ENCODE measurements at places on chromosomes 13 and 19.

DNA sequence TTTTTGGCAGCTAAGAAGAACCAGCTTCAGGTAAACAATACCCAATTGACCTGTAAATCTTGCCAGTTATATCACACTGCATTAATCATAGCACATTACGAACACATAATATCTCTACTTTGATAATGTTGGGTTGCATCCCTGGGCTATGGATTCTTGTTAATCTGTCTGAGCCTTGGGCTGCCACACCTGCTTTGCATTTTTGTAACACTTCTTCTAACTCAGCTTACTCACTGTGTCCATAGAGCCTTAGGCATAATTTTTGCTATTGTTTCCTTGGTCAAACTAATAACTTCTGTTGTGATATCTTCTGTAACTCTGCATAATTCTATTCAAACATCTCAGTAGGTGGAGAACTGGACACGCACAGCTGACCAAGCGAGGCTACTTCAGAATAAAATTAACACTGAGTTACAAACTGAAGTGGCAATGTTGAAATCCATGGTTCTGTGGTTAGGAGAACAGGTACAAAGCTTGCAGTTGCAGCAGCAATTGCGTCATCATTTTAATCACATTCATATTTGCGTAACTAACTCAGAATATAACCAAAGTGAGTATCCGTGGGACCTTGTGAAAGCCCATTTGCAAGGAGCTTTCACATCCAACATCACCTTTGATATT is 6.4 kb downstream of the ZNF350 start:
- DNase-seq = no peak

GRCh38 chr19:5628919-5629481 is 6.1 kb downstream of the SAFB start:
- no peak for DNase-seq

- no peak for DNase-seq
These were observed 25.3 kb upstream of the SLC46A3 start for GRCh38 chr13:28744091-28744536.

DNA sequence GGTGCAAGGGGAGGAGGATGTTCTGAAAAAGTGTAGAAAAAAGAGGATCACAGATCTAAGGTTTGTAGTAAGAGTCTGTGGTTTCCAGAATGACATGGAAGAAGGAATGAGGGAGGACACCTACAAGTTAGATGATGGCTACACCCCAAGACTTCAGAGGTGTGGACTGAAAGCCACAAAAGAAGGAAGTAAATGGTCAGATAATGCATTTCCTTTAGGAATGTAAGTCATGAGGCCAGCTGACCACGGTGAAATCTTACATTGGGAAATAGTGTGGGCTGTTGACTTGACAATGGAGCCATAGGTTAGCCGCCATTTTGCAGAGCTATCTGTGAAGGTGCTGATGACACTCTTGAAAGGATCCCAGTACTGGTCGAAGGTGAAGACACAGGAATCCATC is 25.3 kb upstream of the FBXO27 start:
- no peak for DNase-seq

GRCh38 chr19:58543826-58544590 is at the start of gene TRIM28:
Gene TRIM28 (plus strand): TSS chr19:58544064. CDS start chr19:58544758, 694 bp downstream.
- DNase-seq = peak; percentile 100

DNA sequence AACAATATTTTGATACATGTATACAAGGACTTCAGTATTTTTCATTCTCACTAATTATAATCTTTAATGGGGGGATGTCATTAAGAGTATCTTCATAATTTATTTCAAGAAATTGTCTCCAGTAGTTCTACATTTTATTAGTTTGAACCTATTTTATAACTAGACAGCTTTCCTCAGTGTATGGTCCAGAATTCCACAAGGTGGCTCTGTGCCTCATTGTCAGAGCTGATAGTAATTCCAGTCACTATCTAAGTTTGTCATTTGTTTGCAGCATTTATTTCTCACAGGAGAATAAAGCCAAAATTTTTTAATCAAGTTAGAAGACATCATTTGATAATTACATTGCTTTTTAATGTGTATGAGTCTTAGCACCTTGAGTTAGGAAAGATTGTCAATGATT is 1633.0 kb upstream of the PCDH20 start:
- no peak for DNase-seq

- no peak for DNase-seq
These were observed 33.6 kb upstream of the LPAR6 start for GRCh38 chr13:48446464-48446863.

- DNase-seq = no peak
These were observed 4.9 kb upstream of the MEDAG start for GRCh38 chr13:30900952-30901749.

DNA sequence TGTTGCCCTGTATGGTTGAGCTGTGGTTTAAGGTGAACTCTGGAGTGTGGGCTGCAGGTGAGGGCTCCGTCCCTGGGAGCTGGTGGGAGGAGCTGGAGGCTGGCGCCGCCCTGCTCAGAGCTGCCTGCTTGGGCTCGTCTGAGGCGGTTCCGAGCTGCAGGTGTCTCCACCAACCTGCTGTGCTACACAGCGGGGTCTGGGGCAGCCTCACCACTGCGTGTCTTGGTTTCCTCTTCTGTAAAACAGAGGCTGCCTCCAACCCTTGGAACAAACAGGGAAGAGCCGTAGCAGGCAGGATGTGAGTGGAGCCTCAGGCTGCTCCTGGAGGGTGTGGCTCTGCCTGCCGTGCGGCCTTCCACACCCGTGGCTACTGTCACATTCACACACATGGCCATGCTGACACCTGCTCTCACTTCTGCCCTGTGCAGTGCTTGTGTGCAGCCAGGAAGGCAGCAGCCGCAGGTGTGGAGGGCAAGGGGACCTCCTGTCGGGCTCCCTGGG is 21.4 kb downstream of the NAXD start:
- DNase-seq = no peak

DNA sequence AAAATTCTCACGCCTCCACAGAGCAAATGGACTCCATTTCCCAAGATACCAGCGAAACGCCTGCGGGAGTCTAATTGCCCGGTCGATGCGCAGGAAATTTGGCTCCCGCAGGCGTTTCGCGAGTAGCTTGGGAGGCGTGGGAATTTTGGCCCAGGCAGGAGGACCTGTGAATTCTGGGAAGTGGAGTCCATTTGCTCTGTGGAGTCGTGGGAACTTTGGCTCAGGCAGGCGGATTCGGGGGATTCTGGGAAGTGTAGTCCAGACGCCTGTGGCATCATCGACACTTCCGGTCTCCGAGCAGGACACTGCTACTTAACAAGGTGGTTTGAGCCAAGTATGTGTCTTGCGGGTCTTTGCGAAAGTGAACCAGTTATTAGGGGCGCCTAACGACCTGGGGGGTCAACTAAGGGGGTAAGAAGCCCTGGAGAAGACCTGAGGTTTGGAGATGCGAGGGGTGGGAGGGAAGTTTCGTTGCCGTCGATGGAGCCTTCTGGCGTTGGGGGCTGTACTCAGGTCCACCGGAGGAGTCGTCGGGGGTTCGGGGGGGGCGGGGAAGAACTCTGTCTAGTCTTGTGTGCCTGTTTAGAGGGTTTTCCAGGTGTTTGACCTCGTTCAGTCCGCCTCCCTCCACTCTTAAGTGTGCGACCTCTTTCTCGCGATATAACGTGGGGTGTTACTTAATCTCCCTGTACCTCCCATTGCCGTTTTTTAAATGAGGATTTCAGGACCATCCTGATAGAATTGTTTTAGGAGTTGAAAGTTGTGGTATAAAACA is at the start of gene ZNF155:
Gene ZNF155 (plus strand): TSS at position 277 of the 775 bp plus-strand sequence. CDS start 4,356 bp downstream, outside the sequence.
- no peak for DNase-seq

DNA sequence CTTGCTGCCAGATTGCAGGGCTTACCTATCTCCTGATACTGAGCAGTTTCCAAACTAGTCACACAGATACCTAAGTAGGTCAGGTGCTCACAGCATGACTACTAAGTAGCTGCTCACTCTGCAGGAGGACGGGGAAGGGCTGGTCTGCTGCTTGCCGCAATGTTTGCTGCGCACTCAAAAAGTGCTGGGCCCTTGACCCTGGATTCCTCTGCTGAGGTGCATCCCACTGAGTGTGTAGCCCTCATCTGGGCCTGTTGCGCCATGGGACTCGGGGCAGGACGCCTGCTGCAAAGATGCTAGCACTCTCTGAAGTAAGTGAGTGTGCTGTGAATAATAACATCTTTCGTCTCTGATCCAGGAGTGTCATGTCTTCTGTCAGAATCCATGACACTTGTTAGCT is 59.2 kb upstream of the MEDAG start:
- no peak for DNase-seq

GRCh38 chr19:35793381-35794165 is 18.2 kb downstream of the ARHGAP33 start:
- no peak for DNase-seq

DNA sequence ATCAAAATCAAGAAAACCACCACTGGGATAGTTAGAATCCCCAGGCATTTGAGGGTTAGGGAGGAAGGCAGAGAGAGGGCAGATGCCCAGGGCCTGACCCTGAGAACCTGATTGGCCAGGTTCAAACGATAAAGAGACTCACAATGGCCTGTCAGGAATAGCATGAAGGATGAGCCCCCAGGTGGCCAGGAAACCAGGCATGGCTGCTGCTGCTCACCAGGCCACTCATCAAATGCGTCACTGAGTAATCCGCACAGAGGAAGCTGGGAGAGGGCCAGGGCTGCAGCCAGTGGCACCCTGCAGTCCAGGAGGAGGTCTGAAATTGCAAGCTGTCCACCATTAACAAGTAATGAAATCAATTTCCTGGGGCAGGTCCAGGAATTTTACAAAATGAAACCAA is 111.3 kb downstream of the KATNAL1 start:
- DNase-seq = no peak

DNA sequence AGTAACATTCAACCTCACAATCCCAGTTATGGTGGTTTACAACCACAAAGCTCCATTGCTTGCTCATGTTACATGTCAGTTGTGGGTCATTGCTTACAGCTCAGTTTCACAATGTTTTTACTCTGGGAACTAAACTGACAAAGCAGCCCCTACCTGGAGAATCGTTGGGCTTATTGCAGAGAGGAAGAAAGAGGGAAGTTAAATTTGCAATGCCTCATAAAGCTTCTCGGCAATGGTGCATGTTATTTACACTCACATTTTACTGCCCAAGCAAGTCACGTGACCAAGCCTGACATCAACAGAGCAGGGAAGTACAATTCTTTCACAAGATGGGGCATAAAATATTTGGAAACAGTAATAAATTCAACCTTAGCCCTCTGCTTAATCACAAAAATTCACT is 441.6 kb downstream of the TDRD3 start:
- no peak for DNase-seq

DNA sequence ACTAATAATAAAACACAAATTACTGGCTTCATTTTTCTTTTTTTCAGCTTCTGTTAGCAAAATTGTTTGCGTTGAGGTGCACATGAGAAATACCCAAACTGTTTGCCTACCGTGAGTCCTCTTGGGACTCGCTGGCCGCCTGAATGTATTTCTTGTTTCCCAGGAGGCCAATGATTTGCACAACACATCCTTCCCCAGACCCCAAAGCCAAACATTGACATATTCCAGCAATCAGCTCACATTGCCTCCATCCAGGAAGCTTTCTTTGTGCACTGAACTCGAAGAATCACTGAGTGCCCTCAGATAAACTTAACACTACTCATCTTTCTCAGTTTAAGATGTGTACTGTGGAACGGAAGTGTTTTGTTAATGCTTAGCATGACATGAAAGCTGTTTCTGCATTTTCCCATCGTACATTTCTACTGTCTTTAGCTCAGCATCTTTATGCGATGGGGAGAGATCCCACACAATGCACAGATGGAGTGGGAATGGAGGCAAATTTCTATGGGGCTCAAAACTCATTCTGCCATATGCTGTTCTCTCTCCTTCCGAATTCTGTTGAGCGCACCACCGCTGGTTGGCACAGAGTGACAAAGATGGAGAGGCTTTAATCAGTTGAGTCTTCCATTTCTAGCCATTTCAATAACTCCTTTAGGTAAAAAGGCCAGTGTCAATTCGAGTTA is 399.5 kb downstream of the RFC3 start:
- no peak for DNase-seq

GRCh38 chr19:38506723-38507550 is 73.4 kb downstream of the RYR1 start:
- no peak for DNase-seq

DNA sequence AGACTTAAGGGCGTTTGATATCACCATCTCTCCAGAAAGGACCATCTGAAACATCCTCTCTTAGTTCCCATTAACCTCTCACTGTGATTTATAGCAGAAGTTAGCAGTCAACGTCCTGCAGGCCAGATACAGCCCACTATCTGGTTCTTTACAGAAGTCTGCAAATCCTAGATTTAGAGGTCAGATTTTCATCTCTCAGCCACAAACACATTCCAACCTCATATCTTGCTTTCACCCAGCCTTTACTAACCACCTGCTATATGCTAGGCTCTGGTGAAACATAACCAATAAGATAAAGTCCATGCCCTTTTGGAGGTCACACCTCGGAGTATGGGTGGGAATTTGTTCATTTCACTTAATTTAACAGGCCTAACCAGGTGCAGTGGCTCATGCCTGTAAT is 76.8 kb upstream of the CACNA1A start:
- no peak for DNase-seq

DNA sequence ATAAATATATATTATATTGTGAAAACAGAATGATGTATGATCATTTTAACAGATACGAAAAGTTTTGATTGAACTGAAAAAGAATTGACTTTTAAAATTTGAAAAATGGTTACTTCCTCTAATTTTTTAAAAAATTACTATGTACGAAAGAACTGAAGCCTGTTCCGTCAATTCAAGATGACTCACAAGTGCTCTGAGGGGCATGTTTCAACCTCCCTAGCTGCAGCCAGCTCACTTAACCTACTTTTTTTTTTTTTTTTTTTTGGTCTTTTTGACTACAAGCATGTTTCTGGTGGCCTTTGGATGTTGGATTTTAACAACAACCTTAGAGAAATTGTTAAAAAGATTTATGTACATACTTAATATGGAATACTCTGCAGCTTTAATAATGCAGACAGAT is 1139.3 kb downstream of the DIAPH3 start:
- DNase-seq = no peak

Data from stimulated activated CD4-positive, alpha-beta T cell treated with anti-CD3 and anti-CD28 coated beads, TNF-alpha, amount 100 ng/mL, for 1 hour (primary cell).